ENCODE measurements at places on chromosomes 4 and X.

DNA sequence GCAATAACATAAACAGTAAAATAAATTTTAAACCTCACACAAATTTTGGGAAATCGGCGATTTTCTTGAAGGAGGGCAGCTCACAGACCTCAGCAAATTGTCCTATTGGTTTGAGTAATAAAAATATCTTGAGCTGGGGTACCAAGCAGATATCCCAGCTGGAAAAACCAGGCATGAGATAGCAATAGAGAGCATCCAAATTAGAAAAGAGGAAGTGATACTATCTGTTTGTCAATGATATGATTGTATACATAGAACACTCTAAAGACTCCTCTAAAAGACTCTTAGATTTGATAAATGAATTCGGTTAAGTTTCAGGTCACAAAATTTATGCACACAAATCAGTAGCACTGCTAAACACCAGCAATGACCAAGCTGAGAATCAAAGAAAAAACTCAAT, 90.5 kb upstream of the ACTRT1 start:
- no peak for DNase-seq

- no peak for DNase-seq
These were observed 469.0 kb upstream of the NWD2 start for GRCh38 chr4:36775544-36775943.

- DNase-seq: no peak
These were observed 308.1 kb upstream of the PPARGC1A start for GRCh38 chr4:24197955-24198354.

- no peak for DNase-seq
These were observed 16.1 kb downstream of the TMEM175 start for GRCh38 chr4:948101-948935.

DNA sequence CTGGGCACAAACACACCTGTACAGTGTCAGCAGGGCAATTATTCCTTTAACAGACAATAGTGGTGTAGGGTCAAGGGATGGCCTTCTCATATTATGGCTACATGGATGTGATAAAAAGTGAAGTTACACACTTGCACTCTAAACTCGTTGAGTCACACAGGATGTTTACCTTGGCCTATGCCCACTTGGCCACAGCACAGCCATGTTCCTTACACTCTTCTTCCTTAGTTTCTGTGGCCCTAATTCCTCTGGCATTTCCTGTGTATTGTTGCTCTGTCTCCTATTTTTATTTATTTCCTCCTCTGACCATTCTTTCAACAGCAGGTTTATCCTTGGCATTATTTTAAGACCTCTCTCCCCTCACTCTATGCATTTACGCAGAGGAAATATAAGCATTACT, 86.8 kb upstream of the NPFFR2 start:
- DNase-seq: no peak

GRCh38 chr4:140743194-140743931, 12.8 kb downstream of the TBC1D9 start:
- DNase-seq: no peak

DNA sequence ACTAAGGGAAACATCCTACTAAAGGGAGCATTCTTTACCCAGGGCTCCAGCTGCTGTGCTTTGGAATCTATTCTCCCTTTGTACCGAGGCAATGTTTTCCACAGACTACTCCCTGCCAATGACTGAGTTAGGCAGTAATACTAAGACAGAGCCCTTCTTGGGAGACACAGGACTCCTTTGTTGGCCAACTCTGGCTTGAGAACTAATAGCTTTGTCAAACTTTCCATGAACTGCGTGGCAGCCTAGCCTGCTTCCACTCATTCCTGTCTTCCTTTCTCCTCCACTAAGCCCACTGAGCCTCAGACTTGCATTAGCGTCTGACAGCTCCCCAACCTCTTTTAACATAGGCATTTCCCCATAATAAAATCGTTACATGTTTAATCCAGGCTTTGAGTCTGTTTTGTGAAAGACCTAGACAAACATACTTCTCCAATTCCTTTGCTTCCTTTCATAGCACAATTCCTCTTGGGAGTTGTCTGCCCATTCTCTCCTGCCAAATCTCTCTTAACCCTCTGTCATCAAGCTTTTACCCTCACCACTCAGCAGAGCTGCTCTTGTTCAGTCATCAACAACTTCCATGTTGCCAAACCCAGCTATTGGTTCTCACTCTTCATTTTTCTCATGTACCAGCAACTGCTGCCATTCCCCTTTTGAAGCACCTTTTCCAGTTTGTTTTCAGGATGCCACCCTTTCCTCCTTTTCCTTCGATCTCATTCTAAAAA, 300.3 kb upstream of the IGFBP7 start:
- no peak for DNase-seq

DNA sequence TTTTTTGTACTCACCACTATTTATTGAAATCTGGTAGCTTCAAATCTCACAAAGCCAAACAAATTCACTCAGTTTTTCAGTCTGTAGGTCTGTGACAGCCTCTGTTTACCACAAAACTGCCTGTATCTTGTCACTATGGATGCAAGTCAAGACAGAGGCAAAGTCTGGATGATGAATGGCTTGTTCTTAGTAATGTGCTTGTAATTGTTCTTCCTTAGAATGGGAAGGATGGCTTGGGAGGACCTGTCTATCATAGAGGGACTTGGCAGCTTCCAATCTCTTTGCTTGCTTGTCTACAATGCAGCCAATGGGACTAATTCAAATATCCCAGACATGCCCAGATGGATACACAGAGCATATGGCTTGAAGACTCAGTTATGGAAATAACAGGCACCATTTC, 141.2 kb upstream of the SCML1 start:
- DNase-seq: no peak

DNA sequence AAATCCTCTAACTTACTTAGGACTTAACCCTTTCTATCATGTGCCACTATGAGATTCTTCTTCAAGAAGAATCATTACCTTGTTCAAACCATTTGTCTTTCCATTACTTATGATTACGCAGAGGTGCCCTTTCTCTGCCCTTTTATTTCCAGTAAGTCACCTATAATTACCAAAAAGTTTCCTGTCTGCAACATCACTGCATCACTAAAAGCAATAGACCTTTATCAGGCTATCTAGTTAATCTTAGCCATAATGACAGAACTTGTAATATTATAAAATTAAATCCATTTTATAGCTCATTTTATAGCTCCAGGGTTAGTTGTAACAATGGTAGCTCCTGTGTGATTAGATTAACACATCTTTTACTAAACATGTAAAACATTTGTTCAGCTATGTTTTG, 673.6 kb upstream of the PITX2 start:
- DNase-seq: no peak

DNA sequence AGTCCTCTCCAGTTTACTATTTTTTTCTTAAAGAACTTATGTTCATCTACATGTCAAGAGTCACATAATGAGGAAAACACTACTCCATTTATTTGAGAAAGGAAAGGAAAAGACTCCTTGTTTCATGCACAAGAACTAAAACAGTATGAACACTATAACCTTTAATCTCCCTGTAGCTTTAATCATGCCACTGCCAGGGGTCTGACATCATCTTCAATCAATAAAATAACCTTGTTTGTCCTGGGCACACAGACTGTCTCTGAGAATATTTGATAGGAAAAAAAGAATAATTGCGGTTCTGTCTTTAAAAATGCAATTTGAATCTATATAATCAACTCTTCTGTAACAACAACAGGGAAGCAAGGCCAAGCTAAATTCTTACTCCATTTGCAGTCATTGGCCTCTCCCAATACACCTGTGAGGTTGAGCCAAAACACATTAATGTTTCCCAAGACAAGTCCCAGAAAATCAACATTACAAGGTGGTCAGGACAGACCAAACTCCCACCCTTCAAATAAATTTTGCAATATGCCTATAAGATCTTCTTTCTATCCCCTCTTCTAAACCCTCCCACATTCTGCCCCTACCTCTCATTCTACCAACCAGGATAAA, 13.2 kb downstream of the AMOT start:
- DNase-seq: no peak

- DNase-seq: no peak
These were observed 70.0 kb upstream of the TSPAN5 start for GRCh38 chr4:98728433-98728832.

DNA sequence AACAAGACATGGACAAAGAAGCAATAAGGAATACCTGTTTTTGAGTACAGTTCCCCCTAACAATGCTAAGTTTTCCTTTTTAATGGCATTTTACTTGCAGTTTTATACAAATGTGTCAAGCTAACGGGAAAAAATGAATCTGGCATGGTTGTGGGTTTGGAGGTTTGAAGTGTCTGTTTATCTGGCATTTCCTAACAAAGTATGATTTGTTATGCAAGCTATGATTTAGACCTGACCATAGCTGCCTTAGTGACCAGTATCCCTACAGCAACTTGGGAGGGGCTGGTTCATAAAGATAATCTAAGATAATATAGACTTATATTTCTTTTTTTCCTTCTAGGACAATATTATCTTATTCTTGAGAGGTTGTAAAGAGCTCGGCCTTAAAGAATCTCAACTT, 60.6 kb downstream of the LIMCH1 start:
- no peak for DNase-seq

DNA sequence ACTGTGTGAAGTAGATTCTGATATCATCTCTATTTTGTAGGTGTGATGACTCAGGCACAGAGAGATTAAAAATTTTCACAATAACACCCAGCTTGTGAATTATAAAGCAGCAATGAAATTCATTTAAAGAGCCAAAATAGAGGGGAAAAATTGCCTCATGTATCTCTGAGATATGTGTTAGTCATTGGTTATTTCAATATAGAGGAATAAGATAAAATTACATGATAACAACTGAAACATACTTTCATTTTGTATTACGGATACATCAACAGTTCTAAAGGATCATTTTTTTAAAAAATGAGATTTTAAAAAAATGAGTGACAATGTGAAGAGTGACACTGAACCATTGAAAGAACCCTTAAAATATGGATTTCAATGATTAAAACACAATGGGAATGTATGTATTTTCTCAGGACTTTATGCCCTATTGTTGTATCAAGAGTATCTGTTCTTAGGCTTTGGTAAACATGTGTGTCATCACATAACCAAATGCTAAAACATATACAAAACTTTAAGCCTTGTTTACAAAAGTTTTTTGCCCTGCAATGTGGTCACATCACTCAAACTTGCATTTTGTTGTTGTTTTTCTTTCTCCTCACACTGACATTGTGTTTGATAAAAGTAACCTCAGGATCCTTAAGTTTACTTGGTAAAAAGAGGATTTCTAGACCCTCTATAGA, 221.3 kb downstream of the ANTXR2 start:
- no peak for DNase-seq

DNA sequence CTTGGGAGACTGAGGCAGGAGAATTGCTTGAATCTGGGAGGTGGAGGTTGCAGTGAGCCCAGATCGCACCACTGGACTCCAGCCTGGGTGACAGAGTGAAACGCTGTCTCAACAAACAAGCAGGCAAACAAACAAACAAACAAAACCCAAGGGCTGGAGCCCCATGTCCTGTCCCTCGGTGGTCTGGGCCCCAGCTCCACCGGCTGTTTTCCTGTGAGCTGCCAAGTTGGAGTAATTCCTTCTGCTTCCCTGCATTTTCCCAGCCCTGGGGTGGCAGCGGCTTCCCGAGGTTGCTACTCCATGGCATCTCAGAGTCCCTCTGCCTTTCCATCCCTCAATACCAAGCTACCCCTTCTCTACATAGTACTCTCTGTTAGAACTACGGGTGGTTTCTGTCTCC, 43.2 kb downstream of the RGS12 start:
- no peak for DNase-seq

GRCh38 chr4:111066887-111067286, 444.0 kb upstream of the PITX2 start:
- no peak for DNase-seq

DNA sequence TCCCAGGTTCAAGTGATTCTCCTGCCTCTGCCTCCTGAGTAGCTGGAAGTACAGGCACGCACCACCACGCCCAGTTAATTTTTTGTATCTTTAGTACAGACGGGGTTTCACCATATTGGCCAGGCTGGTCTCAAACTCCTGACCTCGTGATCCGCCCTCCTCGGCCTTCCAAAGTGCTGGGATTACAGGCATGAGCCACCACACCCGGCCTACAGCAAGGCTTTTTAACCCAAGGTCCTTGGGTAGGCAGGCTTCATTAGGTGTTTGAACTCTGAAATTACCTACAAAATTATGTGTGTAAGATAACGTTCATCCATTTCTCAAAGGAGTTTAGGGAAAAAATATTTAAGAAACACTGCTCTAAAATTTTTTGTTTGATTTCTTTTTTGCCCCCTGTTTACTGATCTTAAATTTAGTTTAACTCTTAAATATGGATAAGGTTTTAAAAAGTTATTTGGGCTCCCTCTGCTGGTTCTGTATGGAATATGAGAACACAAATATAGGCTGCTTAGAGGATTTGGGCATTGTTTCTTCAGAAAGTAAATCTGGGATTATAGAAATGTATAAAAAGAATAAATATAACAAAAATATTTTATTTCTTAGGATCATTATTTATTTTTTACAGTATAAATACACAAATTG, 92.8 kb downstream of the CBR4 start:
- DNase-seq: no peak

DNA sequence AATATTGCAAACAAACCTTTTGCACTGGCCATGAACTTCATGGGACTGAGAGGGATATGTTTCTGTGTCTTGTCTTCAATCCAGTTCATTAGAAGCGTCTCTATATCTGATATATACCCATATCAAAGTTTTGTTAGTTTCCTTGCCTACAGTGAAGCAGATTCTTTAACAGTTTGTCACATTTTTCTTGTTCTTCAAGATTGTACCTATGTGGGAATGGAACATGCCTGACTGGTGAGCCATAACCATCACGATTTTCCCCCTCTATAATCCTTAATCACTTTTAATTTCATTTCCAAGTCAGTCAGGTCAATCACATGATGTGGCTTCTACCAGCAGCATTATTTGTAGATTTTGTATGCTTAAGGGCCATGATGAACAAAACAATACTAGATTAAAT, 197.1 kb upstream of the PDE5A start:
- no peak for DNase-seq

DNA sequence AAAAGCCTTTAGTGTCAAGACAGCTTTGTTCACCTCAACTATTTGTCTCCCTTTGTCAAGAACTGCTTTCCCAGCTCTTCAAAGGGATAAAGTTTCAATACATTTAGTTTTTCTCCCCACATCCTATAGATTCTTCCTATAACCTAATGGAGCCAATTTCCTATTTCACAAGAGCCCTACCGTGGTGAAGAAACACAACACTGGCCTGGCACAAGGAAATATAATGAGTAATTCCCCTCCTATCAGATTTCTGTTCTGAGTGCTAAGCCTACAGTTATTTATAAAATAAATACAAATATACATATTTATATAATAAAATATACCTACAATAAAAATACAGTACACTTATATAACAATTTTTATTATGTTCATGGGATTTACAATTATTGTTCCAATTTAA, 89.9 kb downstream of the SHISA3 start:
- DNase-seq: no peak

DNA sequence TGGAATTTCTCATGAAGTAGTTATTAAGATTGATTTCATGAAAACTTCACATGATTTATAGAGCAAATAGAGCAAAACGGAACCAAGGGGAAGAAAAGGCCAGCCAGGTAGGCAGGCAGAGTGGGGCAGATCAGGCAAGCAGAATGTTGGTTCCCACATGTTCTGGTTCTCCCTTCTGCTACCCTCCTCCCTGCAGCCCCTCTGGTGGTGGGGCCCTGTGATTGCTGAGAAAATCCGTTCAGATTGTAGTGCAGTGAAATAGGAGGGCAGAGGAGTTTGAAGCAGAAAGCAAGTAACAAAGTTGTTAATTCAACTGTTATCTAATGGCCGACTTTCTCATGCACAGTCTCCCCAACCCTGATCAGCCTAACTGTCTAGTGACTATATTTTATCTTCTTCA, 185.3 kb downstream of the MID1IP1 start:
- no peak for DNase-seq

- DNase-seq: no peak
These were observed 13.2 kb upstream of the SOD3 start for GRCh38 chr4:24781999-24782745.

All from fibroblast of skin of left biceps (primary cell).